ENCODE measurements at places on chromosomes 1 and 21.

DNA sequence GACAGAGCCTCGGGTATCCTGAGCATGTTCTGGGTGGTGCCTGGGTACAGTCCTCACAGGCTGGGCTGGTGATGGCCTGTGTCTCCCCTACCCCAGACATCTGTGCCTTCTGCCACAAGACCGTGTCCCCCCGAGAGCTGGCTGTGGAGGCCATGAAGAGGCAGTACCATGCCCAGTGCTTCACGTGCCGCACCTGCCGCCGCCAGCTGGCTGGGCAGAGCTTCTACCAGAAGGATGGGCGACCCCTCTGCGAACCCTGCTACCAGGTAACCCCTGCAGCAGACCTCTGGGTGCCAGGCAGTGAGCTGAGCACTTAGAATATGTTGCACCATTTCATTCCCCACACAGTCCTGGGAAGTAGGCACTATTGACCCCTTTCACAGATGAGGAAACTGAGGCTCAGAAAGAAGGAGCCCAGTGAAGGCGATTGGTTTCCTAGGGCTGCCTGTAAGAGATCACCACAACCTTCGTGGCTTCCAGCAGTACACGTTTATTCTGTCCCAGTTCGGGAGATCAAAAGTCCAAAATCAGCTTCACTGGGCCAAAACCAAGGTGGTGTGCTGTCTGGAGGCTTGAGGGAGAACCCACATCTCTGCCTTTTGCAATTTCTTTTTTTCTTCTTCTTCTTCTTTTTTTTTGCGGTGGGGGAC is 11.8 kb downstream of the FBLIM1 start:
- DNase-seq: no peak

- no peak for DNase-seq
Measured at GRCh38 chr1:112549590-112549989, 40.8 kb downstream of the WNT2B start.

DNA sequence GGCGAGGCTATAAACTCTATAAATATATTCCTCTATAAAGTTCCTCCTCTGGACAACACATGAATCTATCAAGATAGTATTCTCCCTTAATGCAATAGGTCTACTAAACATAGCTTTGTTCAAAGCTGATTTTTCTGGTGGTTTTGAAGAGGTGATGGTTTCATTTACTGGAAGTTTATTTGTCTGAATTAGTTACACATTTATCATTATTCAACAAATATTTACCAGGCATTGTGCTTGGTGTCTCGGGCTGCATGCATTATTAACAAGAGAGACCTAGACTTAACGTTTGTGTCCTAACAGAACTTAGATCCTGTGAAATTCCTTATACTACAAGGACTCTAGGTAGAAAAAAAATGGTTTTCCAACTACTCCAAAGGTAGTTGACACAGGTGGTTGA is 511.4 kb upstream of the B3GALT2 start:
- no peak for DNase-seq

DNA sequence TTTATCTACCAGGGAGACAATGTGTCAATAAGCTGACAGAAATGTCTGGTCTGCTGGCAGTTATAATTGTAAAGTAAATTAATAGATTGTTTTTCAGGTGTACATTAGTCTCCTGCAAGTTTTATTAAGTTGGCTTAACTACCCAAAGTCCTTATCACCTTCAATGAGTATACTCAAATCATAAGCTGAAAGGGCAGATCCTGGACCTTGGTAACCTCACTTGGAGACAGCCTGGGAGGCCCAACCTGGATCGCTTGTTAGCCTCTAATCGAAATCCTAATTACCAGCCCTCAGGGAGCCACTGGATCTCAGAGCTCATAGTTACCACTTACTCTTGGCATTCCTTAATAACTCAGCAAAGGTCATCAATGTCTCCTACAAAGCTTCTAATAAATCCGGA is 49.7 kb downstream of the UCHL5 start:
- no peak for DNase-seq

DNA sequence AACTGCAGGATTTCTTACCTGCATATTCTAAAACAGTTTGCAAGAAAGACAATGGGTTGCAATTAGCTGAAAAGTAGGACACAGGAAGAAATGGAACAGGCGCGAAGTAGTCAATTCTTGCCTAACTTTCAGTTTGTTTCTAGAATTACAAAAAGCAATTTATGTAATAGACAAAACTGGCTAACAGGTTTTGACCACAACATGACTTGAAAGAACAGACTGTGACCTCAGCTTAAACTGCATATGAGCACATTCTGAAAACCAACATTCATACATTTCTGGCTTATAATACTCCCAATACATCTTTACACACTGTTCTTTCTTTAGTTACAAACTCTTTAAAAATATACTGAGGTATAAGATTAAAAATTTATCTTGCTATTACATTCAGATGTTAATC is 405.9 kb upstream of the B3GALT2 start:
- no peak for DNase-seq

DNA sequence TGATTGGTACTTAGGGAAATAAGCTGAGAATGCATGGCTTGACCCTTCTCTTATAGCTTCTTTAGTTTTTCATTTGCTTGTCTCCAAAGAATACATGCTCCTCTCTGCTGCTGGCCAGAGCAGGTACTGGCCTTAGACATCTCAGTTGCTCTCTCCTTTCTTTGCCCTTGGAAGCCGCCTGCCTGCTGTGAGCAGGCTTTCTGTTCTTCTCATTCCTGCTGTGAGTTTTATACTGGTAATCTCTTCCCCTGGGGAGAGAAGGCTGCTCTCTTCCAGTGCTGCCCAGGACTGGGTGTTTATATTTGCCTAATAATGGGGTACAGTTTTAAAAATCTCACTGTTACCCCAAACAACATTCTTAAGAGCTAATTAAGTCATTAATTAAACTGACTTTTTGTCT is 323.5 kb upstream of the LRRC7 start:
- DNase-seq: no peak

- DNase-seq: no peak
Measured at GRCh38 chr1:208569181-208569580, 325.0 kb upstream of the PLXNA2 start.

DNA sequence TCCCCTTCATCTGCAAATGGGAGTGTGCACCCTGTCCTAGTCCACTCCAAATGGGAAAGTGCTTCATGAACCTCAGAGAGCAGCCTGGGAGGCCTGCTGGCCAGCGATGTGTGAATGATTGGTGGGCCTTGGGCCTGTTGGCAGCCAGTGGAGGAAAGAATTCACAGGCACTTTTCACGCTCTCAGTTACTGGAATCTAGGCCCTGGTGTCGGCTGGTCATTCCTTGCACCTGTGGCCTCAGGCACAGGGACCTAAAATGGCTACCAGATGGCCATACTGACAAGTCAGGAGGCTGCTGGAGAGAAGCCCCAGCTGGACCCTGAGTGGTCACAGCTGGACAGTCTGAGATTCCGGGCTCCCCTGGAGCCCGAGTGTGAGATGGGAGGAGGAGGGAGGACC is 18.4 kb upstream of the EDN2 start:
- no peak for DNase-seq

DNA sequence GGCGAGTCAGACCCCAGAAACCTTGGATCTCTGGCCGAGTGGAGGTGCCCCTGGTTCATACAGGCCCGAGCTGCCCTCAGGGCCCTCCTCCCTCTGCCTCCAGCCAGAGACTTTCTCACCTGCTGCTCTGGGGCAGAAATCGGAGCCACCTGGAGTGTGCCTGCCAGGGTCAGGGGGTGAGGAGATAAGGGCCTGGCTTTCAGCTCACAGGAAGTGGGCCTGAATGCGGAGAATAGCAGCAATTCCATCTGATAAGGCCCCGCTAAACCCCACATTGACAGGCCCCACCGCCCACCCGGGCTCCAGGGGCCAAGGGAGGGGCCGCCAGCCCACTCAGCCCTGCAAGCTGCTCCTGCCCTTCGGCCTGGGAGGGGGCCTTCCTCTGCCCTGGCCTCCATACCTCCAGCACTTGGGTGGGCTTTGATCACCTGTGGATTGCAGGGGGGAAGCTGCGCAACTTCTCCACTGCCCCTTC is 123.7 kb upstream of the ARHGEF16 start:
- no peak for DNase-seq

- no peak for DNase-seq
Measured at GRCh38 chr1:113943028-113943811, 14.1 kb downstream of the HIPK1 start.

GRCh38 chr1:155646307-155646706 is 36.3 kb downstream of the MSTO1 start:
- no peak for DNase-seq

DNA sequence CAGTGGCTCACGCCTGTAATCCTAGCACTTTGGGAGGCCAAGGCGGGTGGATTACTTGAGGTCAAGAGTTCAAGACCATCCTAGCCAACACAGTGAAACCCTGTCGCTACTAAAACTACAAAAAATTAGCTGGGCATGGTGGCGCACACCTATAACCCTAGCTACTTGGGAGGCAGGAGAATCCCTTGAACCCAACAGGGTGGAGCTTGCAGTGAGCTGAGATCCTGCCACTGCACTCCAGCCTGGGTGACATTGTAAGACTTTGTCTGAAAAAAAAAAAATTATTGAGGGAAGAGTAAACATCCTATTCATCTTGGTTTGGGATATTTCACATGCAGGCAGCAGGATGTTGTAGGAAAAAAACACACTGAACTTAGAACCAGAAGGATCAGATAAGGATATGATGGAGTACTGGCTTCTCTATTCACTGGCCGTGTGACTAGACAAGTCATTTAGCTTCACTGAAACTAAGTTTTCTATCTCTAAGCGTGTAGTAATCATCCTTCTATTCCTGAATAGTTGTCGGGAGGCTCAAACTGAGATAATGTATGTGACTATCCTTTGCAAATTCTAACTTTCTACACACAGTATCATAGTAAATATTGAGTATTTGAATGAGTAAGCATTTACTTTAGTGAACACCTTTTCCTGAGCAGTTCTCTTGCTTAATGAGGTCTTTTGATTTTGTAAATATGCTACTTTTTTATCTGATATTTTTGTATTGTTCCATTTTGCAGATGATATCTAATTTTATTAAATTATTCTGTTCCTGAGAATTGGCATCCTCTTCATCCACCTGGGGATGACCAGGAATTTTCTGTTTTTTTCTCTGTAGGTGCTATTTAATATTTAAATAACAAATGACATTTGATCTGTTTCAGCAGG is 18.2 kb downstream of the CAP1 start:
- no peak for DNase-seq

GRCh38 chr1:44489481-44489880 is 84.4 kb downstream of the RNF220 start:
- no peak for DNase-seq

DNA sequence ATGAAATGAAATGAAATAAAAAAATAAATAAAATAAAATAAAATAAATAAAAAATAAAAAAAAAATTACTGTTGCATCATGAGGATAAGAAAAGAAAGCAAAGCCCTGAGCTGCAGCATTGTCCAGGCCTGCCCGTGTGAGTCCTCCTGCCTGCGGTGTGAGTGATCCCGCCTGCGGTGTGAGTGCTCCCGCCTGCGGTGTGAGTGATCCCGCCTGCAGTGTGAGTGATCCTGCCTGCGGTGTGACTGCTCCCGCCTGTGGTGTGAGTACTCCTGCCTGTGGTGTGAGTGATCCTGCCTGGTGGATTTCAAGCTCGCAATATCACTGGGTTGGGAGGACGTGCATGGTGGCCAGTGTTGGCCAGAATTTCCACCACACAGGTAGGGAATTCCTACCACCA is 22.4 kb upstream of the PTTG1IP start:
- no peak for DNase-seq

Measured in stimulated activated naive CD4-positive, alpha-beta T cell treated with Interleukin-2 at 50 U/mL for 16 hours (primary cell).